ENCODE measurements at places on chromosomes 2 and 18. TPM values are rescaled to one million over a fixed set of nuclear protein-coding genes. Genes with fewer than 3 reads are reported as not detected.
A peak's percentile ranks its signal among the peaks of the same experiment; 100 is the strongest.

Gene UGT1A3
- not detected for total RNA-seq

GRCh38 chr2:74573747-74574562 is 19.4 kb downstream of the DOK1 start:
- H3K4me3 ChIP-seq: no peak overlapping the region
- H3K4me1 ChIP-seq: peaks cover 12% of the 10 kb centered on the region
- H3K27ac ChIP-seq: peak overlapping the region; percentile 45
- H3K27me3 ChIP-seq: no peaks in the 10 kb centered on the region
- no peaks in the 10 kb centered on the region for H3K36me3 ChIP-seq

DNA sequence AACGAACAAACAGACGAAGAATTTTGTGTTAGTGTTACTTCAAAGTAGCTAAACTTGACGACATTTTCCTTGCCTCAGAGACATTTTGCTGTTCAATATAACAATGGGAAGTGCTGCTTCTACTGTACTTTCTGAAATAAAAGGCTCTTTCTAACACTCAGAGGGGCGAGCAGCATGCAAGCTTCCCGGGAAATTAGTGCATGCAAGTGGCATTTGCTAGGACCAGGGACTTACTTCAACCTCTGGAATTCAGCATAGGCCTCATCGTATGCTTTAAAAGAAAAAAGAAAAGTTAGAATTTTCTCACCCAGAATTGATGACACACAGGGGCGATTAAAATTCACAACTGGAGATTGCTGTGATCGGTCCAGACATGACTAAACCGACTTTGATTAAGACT is 62.5 kb upstream of the LPIN2 start:
- H3K4me1 ChIP-seq: no peaks in the 10 kb centered on the region
- no peak overlapping the region for H3K27ac ChIP-seq
- H3K4me3 ChIP-seq: no peak overlapping the region
- no peaks in the 10 kb centered on the region for H3K36me3 ChIP-seq
- H3K27me3 ChIP-seq: no peaks in the 10 kb centered on the region
- no peak for DNase-seq

DNA sequence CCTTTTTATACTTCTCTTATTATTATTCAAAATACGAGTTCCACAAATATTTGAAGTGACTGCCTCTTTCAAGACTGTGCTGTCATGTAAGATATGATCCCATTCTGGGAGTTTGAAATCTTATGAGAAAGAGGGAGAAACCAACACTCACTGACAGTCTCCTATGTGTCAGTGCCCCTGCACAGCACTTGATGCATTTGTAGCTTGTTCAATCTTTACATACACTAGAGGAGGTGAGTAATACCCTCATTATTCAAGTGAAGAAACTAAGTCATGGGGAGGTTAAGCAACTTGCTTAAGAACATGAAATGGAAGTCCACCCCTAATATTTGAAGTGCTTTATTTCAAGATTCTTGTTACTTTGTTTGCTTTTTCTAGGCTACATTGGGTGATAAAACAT is 459.5 kb upstream of the FANCL start:
- H3K27ac ChIP-seq: no peak overlapping the region
- no peaks in the 10 kb centered on the region for H3K36me3 ChIP-seq
- no peaks in the 10 kb centered on the region for H3K4me1 ChIP-seq
- no peak overlapping the region for H3K4me3 ChIP-seq
- H3K27me3 ChIP-seq: no peaks in the 10 kb centered on the region

DNA sequence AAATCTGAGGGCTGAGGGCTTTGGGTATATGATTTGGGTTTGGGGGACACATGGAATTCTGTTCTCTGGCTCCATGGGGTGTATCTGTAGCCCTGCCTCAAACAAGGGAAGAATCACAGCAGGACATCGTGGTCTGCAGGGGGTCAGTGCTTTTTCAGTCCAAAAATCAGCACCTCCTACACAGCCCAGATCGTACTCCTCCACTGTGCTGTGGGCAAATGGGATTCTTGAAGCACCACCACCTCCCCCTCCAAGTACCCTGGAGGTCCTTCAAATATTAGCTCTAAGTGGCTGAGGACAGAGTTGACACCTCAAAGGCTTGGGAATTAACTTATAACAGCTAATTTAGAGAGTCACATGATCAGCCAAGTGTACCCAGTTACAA is 41.5 kb downstream of the EPHA4 start:
- DNase-seq: no peak
- H3K36me3 ChIP-seq: no peaks in the 10 kb centered on the region
- peaks cover 44% of the 10 kb centered on the region for H3K4me1 ChIP-seq
- no peaks in the 10 kb centered on the region for H3K27me3 ChIP-seq
